ENCODE measurements at places on chromosomes 16 and 17. TPM values are rescaled to one million over a fixed set of nuclear protein-coding genes. Genes with fewer than 3 reads are reported as not detected.

The GGA3 gene
- total RNA-seq, result 13.8 TPM

The ZPBP2 gene
- total RNA-seq, result not detected

The ESRP2 gene
- total RNA-seq, result 0.30 TPM

The CD300H gene
- total RNA-seq, result not detected

The RNF43 gene
- not detected for total RNA-seq

The NPIPB13 gene
- not detected for total RNA-seq

The STAC2 gene
- total RNA-seq, result not detected

The IGFALS gene
- 0.30 TPM for total RNA-seq

The SLC25A10 gene
- 32.7 TPM for total RNA-seq

The CCL17 gene
- not detected for total RNA-seq

The LRRC37A3 gene
- 1.2 TPM for total RNA-seq

The UBB gene
- total RNA-seq, result 1,084 TPM

The NUBP2 gene
- total RNA-seq, result 116 TPM

The TBX21 gene
- not detected for total RNA-seq

The TBC1D3H gene
- not detected for total RNA-seq

The SAMD14 gene
- 1.0 TPM for total RNA-seq

The MYL11 gene
- total RNA-seq, result not detected

The BCO1 gene
- not detected for total RNA-seq

The MFAP4 gene
- 39.8 TPM for total RNA-seq

The GAS7 gene
- total RNA-seq, result 1.0 TPM

The LITAFD gene
- total RNA-seq, result not detected

The GNG13 gene
- not detected for total RNA-seq

The GCGR gene
- not detected for total RNA-seq

The KCNH4 gene
- total RNA-seq, result not detected

The CHRNE gene
- total RNA-seq, result 0.74 TPM

The TXNL4B gene
- 6.8 TPM for total RNA-seq

The CETP gene
- not detected for total RNA-seq

The CARD14 gene
- under 0.01 TPM for total RNA-seq

The KIFC3 gene
- 28.1 TPM for total RNA-seq

The APOBR gene
- not detected for total RNA-seq

The TMEM101 gene
- total RNA-seq, result 66.2 TPM

The TBC1D3K gene
- not detected for total RNA-seq

The ABCA6 gene
- total RNA-seq, result 0.84 TPM

The APOH gene
- not detected for total RNA-seq

The ERN2 gene
- not detected for total RNA-seq

The ZNF200 gene
- total RNA-seq, result 4.0 TPM

The LITAF gene
- total RNA-seq, result 68.3 TPM

The MEIOB gene
- total RNA-seq, result not detected

The PTX4 gene
- total RNA-seq, result 0.15 TPM

The ALOX12B gene
- total RNA-seq, result not detected

The CCL15 gene
- total RNA-seq, result not detected

The ZNF750 gene
- total RNA-seq, result not detected

The FBXW10B gene
- 0.59 TPM for total RNA-seq

The MYH8 gene
- total RNA-seq, result not detected

The SYCE1L gene
- total RNA-seq, result 0.34 TPM

The KRTAP16-1 gene
- not detected for total RNA-seq

The NR1D1 gene
- total RNA-seq, result 1.3 TPM

The HS3ST6 gene
- not detected for total RNA-seq
